ENCODE measurements at places on chromosomes 2 and 18. TPM values are rescaled to one million over a fixed set of nuclear protein-coding genes. Genes with fewer than 3 reads are reported as not detected.
A peak's percentile ranks its signal among the peaks of the same experiment; 100 is the strongest.

Gene DHRS9
- total RNA-seq = 0.12 TPM

Gene SCN3A
- total RNA-seq = 1.3 TPM

Gene RNASEH1
- total RNA-seq = 21.9 TPM

Gene GBX2
- 1.1 TPM for total RNA-seq

Gene SMYD5
- total RNA-seq = 30.0 TPM

Gene MBOAT2
- 21.3 TPM for total RNA-seq

Gene CCDC74B
- total RNA-seq = 49.5 TPM

Gene CAVIN2
- 1.9 TPM for total RNA-seq

Gene RSAD2
- total RNA-seq = 1.2 TPM

Gene MPP4
- not detected for total RNA-seq

DNA sequence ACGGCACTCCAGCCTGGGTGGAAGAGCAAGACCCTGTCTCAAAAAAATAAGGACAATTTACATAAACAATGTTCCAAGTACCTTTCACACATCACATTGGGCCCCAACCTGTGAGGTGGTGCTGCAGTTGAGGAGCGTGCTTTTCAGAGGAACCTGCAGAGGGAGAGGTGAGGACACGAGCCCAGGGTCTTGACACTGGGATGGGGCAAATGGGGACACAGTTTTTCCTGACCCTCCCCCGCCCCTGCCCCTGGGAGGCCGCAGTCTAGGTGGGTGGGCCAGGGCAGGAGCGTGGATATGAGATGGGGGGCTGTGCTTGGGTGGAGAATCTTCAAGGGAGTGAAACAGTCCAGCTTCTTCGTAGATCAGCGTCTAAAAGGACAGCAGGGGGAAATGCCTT is 112.9 kb downstream of the SEPTIN10 start:
- DNase-seq = no peak

DNA sequence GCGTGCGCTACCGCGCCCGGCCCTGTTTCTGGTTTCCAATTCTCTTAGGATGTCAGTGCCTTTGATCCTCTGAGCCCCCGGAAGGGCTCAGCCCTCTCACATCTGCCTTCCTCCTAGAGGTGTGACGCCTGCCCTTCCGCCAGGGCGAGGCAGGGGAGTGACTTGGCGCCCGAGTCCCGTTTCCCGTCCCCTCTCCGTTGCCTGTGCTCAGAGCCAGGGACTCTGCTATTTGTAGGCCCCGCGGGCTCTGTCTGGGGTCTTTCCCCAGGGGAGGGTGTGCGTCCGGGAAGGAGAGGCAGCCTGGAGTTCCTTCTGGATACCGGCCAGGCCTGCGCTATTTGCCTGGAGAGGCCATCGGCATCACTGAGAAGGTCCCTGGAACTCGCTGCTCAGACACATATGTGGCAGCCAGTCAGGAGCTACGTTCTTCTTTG is 103.7 kb upstream of the TAF1B start:
- no peak for DNase-seq

DNA sequence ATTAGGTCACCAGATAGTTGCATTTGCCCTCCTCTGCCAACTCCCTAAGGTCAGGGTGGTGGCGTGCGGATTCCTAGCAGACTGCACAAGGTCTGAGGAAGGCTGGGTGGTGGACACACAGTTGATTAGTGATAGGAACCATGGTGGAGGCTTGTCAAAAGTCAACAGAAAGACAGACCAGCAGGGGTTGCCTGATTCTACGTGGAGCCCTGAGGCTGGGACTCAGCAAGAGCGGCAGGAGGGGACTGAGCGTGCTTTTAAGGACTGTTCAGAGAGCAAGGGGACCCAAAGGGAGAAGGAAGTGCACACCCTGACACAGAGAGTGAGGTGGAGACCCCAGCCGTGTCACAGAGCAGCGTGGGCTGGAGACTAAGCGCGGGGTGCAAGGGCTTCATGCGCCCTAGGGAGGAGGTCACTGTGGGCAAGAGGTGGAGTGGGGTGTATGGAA is 513.2 kb downstream of the RNF144A start:
- DNase-seq = no peak

DNA sequence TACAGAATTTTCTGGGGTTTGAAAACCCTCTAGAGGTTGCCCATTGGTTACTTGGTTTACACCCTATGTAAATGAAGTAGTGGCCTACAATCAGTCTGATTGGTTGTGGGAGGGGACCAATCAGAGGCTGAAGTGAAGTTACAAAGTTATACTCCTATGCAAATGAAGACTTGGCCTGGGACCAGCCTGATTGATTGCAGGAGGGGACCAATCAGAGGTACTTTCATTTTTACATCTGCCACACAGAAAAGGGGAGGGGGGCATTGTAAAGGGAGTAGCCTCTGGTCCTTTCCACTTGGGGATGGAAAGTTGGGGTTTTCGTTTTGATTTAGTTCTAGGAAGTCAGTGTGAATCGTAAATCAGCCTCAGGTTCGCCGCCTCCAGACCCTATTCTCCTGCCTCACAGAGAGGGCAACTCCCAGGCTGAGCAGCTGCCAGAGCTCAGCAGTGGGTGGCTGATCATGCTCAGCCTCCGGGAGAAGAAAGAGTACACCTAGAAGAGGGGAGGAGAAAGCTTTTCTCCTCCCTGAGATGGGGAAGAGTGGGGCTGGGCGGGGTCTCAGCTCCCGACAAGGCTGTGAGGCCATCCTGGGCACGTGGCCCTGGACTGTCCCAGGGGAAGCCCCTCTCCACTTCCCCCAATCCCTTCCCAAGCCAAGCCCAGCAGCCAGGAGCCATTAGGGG is 372.5 kb downstream of the GALR1 start:
- DNase-seq = peak; percentile 55

GRCh38 chr2:37412231-37412630 is 67.8 kb downstream of the QPCT start:
- DNase-seq = no peak

- no peak for DNase-seq
Measured at GRCh38 chr18:68355637-68356036, 359.3 kb downstream of the TMX3 start.

DNA sequence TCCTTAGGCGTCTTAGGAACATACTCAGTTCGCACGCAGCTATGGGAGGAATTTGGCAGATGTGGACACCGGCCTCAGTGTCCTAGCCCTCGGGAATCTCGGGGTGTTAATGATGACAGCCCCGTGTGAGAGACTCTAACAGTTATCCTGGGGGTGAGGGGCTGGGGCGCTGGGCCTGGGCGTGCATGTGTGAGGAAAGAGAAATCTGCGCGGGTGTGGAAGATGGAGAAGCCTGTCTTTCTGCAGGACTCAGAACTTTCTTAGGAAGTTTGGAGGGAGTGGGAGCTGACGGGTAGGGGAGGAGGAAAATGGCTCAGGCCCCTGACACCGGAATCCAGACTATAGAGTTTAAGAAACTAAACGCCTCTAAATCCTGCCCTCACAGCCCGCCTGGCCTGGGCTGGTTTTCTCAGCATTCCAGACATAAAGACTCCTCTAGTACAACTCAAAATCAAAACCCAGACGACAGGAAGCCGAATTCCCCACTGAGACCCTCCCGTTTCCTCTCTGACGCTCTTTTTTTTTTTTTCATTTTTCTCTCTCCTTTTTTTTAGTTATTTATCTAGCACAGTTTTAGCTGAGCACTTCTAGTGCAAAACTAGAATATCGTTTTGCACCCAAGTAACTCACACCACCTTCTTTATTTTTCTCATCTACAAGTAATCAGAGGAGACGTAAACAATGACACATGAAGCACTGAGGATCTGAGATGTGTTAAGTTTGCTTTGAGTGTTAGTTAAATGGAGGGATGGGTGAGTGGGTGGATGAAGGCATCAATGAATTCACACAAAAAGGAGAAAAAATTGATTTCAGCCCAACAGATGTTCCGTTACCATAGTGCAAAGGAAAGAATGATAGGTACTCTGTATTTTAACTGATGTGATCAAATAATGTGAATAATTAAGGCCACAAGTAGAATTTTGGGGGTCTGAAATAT is 1.2 kb upstream of the HAAO start:
- no peak for DNase-seq

DNA sequence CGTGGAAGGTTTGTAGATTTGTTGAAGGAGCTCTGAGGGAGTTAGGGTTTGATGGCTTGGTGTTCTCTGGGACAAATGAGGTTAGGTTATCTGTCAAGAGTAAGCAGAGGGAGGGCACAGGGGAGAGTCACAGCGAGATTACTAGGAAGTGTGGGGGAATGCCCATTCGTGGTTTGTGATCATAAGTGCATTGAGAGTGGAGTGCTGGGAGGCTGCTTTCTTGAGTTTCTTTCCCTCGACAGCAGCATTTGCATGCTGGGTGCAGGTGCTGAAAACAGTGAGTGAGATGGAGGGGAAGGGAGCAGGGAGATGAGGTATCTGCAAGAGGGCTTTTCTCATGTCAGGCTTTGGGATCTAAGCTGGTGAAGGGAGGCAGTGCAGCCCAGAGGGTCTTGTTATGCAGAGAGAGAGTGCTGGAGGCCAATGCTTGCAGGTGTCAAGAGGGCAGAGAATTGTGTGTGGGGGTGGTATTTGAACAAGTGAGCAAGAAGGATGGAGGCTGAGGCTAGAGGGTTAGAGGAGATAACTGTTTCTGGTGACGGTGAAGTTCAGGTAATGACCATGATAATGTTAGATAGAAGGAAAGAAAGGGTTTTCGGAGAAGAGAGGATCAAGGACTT is 8.8 kb downstream of the RALB start:
- no peak for DNase-seq

- peak; percentile 64 for DNase-seq
Measured at GRCh38 chr2:178514664-178515063, 34.4 kb downstream of the PLEKHA3 start.

- DNase-seq = no peak
Measured at GRCh38 chr2:149261692-149262091, 68.7 kb upstream of the LYPD6 start.

- no peak for DNase-seq
Measured at GRCh38 chr18:62838475-62839098, 123.2 kb downstream of the PHLPP1 start.

GRCh38 chr2:217847115-217847514 is 155.7 kb downstream of the TNS1 start:
- DNase-seq = no peak

DNA sequence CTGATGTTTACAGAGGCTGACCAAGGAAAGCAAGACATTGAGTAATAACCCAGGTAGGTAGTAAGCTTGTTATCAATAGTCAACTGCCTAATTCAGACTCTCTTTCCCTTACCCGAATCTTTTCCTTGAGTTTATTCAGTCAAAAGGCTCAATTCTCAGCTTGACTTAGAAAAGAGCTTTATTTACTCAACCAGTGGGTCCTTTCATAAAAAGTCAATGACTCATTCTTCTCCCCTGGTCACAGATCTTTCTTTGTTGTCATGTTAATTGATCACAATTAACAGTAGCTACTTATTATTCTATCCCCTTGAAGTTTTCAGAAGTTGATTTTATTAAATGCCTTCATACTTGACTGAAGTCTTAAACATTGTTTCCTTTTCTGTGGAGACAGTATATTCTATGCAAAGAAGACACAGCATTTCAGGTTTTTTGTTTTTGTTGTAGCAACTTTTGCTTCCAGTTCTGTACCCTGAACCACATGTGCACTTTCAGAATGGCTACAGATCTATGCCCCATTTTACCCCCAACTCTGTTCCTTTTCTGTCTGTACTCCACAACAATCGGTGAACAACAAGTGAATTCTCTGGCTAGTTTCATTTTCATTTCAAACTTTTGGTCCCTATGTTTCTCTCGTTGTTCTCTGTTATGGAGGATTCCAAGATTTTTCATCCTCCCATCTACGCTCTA is 428.3 kb downstream of the NCKAP5 start:
- DNase-seq = no peak

GRCh38 chr2:139773720-139774277 is 993.6 kb upstream of the NXPH2 start:
- no peak for DNase-seq

DNA sequence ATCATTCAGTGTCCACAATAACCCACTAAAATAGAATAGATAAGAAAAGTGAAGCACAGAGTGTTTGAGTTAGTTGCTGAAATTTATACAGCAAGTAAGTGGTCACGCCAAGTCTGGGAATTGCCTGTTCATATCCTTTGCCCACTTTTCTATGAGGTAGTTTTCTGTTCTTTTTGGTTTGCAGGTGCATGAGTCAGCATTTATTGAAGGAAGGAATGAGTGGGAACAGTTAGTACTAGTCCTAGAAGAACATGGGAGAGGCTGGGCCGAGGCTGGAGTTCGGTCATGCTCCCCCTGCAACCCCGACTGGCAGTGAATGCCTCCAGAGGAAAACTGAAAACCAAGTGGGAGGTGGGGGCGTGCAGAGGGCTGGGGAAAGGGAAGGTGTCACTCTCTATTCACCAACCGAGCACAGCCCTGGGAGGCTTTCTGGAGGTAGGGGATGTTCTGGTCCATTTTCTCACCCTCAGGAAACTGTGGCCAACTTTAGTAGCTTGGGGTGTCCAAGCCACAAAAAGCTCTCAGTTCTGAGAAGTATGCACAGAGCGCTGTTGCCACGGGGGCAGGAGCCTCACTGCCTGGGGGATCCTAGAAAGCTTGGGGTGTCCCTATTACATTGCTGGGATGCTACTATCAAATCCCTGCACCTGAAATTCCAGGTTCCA is 41.4 kb downstream of the FOSL2 start:
- DNase-seq = no peak

GRCh38 chr18:62715436-62715758 is at the start of gene PHLPP1:
Gene PHLPP1, plus strand, starts transcription at chr18:62715541. Its CDS starts 143 bp downstream, at chr18:62715684.
- DNase-seq = no peak

DNA sequence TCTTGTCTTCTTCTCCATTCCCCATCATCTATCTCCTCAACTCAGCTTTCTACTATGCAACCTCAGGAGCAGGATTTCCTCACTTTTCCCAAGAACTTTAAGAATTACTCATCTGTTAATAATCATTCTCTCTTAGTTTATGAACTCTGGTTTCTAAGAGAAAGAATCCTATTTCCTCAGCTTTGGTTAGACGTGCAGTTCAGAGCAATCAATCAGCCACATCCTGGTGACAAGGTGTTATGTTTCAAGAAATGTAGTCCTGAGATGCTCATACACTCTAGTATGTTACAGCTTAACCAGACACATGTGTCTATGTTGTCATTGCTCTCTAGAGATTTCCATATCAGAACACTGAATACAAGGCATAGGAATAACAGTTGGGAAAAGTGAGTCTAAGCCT is 277.9 kb downstream of the MBD2 start:
- DNase-seq = peak; percentile 8

GRCh38 chr2:219557791-219558785 is 13.3 kb downstream of the OBSL1 start:
- no peak for DNase-seq

- peak; percentile 25 for DNase-seq
Measured at GRCh38 chr2:18167871-18168270, 289.4 kb downstream of the KCNS3 start.

- no peak for DNase-seq
Measured at GRCh38 chr2:61173116-61173515, 11.1 kb downstream of the C2orf74 start.

- no peak for DNase-seq
Measured at GRCh38 chr2:61196671-61197070, 34.7 kb downstream of the C2orf74 start.

DNA sequence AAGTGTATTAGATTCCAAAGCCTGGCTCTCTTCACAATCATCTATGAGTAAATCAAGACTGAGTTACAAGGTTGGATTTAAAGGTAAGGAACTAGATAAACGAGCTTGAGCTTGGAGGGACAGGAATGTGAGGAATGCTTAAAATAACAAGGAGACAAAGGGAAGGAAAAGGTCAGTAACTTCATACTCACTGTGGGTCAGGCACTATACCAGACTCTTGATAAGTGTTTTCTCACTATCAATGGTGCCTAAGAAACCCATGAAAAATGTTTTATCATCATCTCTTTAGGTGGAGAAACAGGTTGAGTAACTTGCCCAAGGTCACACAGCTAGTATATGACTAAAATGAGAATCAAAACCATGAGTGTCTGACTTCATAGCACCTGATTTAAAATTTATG is 212.1 kb downstream of the CDH2 start:
- DNase-seq = no peak

GRCh38 chr2:219656526-219656925 is 29.1 kb downstream of the SLC4A3 start:
- DNase-seq = peak; percentile 58

- peak; percentile 19 for DNase-seq
Measured at GRCh38 chr2:229713371-229714079, 830 bp downstream of the DNER start.
